Motor neuron (in vitro differentiated cells): ENCODE measurements at places on chromosomes 2 and 18. TPM values are rescaled to one million over a fixed set of nuclear protein-coding genes. Genes with fewer than 3 reads are reported as not detected.

DNA sequence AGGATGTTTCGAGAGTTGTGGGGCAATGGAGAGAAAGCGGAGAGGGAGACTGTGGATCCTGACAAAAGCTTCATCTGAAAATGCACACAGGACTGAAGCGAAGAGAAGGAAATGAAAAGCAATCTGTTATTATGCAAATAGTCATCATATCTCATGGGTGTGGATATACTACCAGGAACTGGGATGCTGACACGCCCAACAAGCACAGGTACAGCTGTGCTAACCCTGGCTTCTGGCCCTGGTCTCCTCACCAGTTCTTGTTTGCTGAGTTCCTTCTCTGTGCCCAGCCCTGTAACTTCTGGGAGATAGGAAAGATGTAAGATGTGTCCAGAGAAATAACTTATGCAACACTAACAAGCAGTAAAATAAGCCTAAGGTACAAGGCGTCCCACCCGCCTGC is 358.8 kb downstream of the CMPK2 start:
- no peak for ATAC-seq

The CNTNAP5 gene
- total RNA-seq = not detected in 2 replicates

DNA sequence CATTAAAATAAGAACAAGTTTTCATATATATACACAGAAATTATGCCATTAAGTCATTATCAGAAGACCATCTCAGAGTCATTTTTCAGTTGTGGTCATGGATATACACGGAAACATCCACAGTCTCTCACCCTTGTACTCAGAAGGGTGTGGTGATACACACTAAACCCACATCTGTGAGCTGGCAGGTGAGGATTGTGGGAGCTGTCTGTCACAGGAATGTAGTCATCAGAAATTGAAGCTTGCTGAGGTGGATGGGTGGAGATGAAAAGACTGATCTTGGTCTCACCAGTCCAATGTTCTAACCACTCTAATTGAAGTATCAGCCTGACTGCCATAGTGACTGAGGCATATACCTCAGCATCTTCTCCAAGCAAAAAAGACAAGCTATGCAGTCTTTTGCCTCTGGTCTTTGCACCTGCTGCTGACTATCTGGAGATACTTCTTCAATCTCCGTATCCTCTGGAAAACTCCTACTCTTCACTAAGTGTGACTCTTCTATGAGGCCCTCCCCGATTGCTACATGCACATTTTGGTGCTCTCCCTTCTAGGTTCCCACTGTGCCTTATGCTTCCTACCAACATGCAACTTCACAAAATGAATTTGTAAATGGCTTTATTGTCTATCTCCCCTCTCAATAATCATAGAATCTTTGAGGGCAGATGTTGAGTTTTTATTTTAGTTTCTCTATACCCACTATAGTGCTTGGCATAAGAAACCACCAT is 232.8 kb downstream of the DYM start:
- ATAC-seq = no peak

The PPP4R1 gene
- total RNA-seq = 81.5 and 84.8 TPM in 2 replicates

The ST8SIA5 gene
- total RNA-seq = 0.19 and 0.63 TPM in 2 replicates

GRCh38 chr2:45233301-45233700 is 224.0 kb upstream of the SIX2 start:
- no peak for ATAC-seq

The ALPG gene
- total RNA-seq = 0.09 TPM in 1 of 2 replicates, not detected in the other

- ATAC-seq = peak; percentile 64
These were observed 251.4 kb upstream of the UBE2E3 start for GRCh38 chr2:180728928-180729559.

The HYCC2 gene
- total RNA-seq = 16.1 and 19.5 TPM in 2 replicates

- ATAC-seq = peak; percentile 33
These were observed 378 bp upstream of the IAH1 start for GRCh38 chr2:9473985-9474360.
